Psoas muscle (tissue), 8 donors: ENCODE measurements at places on chromosomes 1 and 21. TPM values are rescaled to one million over a fixed set of nuclear protein-coding genes. Genes with fewer than 3 reads are reported as not detected.

Gene PTGS2
- 0.13 TPM for polyA plus RNA-seq

Gene CD1B
- polyA plus RNA-seq = not detected

Gene FOXD3
- polyA plus RNA-seq = 0.48 TPM

Gene LCE4A
- not detected for polyA plus RNA-seq

Gene RBM34
- polyA plus RNA-seq = 80.3 TPM

Gene OR6N1
- polyA plus RNA-seq = not detected

Gene AMY2A
- polyA plus RNA-seq = 0.01 TPM

Gene CYP4A11
- not detected for polyA plus RNA-seq

Gene FLG2
- not detected for polyA plus RNA-seq

Gene LZIC
- 25.0 TPM for polyA plus RNA-seq

Gene EPS8L3
- 0.03 TPM for polyA plus RNA-seq

Gene AXDND1
- polyA plus RNA-seq = 0.09 TPM

Gene ATP1A2
- 162 TPM for polyA plus RNA-seq

Gene TRIM67
- polyA plus RNA-seq = not detected

Gene OR10Z1
- polyA plus RNA-seq = not detected

Gene GNG5
- polyA plus RNA-seq = 313 TPM

Gene TAL1
- polyA plus RNA-seq = 1.7 TPM

Gene SLC19A1
- polyA plus RNA-seq = 2.3 TPM

Gene HSD11B1
- 1.2 TPM for polyA plus RNA-seq

Gene LCE1C
- polyA plus RNA-seq = not detected

Gene EFNA1
- polyA plus RNA-seq = 12.4 TPM

Gene TMEM269
- 0.05 TPM for polyA plus RNA-seq

Gene HSD3B1
- polyA plus RNA-seq = not detected

Gene ASTN1
- 0.04 TPM for polyA plus RNA-seq

Gene FAM72B
- 0.12 TPM for polyA plus RNA-seq

Gene GBP1
- polyA plus RNA-seq = 3.3 TPM

Gene AIRE
- polyA plus RNA-seq = 0.01 TPM

Gene OR2L8
- not detected for polyA plus RNA-seq

Gene TSEN15
- 38.7 TPM for polyA plus RNA-seq

Gene FAM163A
- 0.08 TPM for polyA plus RNA-seq

Gene TRIM58
- polyA plus RNA-seq = 0.04 TPM

Gene SHE
- polyA plus RNA-seq = 4.3 TPM

Gene KCNC4
- polyA plus RNA-seq = 9.2 TPM

Gene TMEM59
- polyA plus RNA-seq = 123 TPM

Gene CELA3A
- 0.62 TPM for polyA plus RNA-seq

Gene B3GALT5
- polyA plus RNA-seq = 0.01 TPM

Gene PLPPR5
- 0.01 TPM for polyA plus RNA-seq

Gene FHAD1
- not detected for polyA plus RNA-seq

Gene NBL1
- 15.1 TPM for polyA plus RNA-seq

Gene MSH4
- 0.26 TPM for polyA plus RNA-seq

Gene TTLL7
- polyA plus RNA-seq = 1.1 TPM

Gene PLA2G5
- polyA plus RNA-seq = 0.46 TPM

Gene UBL4B
- polyA plus RNA-seq = not detected

Gene ORC1
- 0.17 TPM for polyA plus RNA-seq

Gene NPHS2
- polyA plus RNA-seq = not detected

Gene TIMM17A
- 79.6 TPM for polyA plus RNA-seq

Gene CHD5
- 0.17 TPM for polyA plus RNA-seq

Gene CALML6
- polyA plus RNA-seq = 9.7 TPM

Gene LY9
- polyA plus RNA-seq = 0.10 TPM

Gene LCE3E
- polyA plus RNA-seq = not detected

Gene SHISAL2A
- polyA plus RNA-seq = 0.13 TPM

Gene OR4F29
- polyA plus RNA-seq = not detected

Gene CNR2
- not detected for polyA plus RNA-seq

Gene ANKRD13C
- 12.6 TPM for polyA plus RNA-seq

Gene SDF4
- 67.5 TPM for polyA plus RNA-seq

Gene SMIM11
- polyA plus RNA-seq = 19.8 TPM

Gene HTR6
- polyA plus RNA-seq = not detected
